Pancreas (tissue), 10 donors: ENCODE measurements at places on chromosomes 1 and 21. TPM values are rescaled to one million over a fixed set of nuclear protein-coding genes. Genes with fewer than 3 reads are reported as not detected.

The PTPRU gene
- 12.3 TPM for total RNA-seq

GRCh38 chr1:12056331-12056841 lies 6.7 kb upstream of the TNFRSF8 start:
- DNase-seq, result no peak

The LCE2B gene
- not detected for total RNA-seq

DNA sequence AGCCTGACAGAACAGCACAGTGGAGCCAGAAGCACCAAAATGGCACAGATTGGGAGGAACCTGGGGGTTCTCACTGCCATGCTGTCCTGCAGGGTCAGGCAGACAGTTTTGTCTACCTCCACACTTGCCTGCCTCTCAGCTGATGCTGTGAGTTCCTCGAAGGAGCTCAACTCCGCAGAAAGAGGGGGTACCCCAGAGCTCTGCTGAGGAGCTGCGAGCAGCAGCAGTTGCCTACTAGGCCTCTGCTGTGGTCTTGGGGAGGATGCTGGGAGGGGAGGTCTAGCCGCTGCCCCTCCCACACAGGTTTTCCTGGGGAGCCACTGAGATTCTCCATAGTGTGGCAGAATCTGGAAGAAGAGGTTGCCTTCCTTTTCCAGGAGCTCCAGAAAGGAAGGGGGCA lies 192.5 kb downstream of the FOXD2 start:
- no peak for DNase-seq

GRCh38 chr1:71908303-71908702 lies 374.0 kb downstream of the NEGR1 start:
- no peak for DNase-seq

The NTNG1 gene
- not detected for total RNA-seq

The DCST1 gene
- total RNA-seq, result not detected

The SYNC gene
- 1.3 TPM for total RNA-seq

DNA sequence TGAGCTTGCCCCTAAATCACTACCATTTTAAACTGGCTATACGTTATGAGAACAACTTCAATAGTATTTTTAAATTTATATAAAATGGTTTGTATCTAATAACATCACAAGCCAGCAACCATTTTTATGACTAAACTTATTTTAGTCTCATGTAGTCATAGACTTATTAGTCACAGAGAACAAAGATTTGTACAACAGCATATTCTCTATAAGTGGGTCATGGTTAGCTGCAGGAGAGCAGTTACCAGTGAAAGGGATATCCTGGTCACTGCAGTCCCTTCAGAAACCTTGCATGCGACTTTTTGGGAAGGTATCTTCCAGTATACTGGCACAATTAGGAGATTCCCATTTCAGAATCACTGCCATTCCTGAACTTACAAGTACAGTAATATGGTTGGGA lies 90.0 kb downstream of the HFM1 start:
- no peak for DNase-seq

- DNase-seq, result no peak
Observed at GRCh38 chr1:75334876-75335389, 200.7 kb downstream of the LHX8 start.

GRCh38 chr1:59730302-59730701 lies 84.4 kb upstream of the HOOK1 start:
- DNase-seq, result no peak

- DNase-seq, result no peak
Observed at GRCh38 chr1:10033359-10033845, 644 bp downstream of the UBE4B start.

The KDF1 gene
- 10.3 TPM for total RNA-seq
